ENCODE measurements at places on chromosomes 5 and 9.

- no peak for DNase-seq
These were observed 101.2 kb downstream of the BNC2 start for GRCh38 chr9:16769291-16769690.

GRCh38 chr5:77852514-77853352 lies 76.6 kb upstream of the TBCA start:
- DNase-seq: peak; percentile 51

- DNase-seq: no peak
These were observed 4.9 kb downstream of the GARNL3 start for GRCh38 chr9:127269449-127269848.

DNA sequence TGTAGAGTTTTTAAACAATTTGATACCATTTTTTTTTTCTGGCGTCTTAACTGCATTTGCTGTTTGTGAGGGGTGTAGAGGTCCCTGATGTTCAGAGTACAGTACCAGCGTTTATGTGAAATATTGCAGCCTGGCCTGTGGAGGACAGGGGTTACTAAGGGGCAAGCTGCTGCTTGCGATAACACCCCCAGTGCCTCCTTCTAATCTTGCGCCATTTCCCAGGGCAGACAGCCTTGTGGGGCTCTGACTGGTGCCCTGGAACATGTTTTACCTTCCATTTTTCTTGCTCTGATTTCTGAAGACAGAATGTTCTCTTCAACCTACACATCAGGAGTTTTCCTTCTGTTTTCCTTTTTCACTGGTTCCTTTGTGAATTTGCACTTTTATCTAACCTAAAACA lies 142.9 kb downstream of the DOCK8 start:
- no peak for DNase-seq

GRCh38 chr9:108521063-108521590 lies 334.7 kb downstream of the ACTL7B start:
- DNase-seq: no peak

GRCh38 chr9:4604678-4605095 lies 57.4 kb upstream of the PLPP6 start:
- no peak for DNase-seq

DNA sequence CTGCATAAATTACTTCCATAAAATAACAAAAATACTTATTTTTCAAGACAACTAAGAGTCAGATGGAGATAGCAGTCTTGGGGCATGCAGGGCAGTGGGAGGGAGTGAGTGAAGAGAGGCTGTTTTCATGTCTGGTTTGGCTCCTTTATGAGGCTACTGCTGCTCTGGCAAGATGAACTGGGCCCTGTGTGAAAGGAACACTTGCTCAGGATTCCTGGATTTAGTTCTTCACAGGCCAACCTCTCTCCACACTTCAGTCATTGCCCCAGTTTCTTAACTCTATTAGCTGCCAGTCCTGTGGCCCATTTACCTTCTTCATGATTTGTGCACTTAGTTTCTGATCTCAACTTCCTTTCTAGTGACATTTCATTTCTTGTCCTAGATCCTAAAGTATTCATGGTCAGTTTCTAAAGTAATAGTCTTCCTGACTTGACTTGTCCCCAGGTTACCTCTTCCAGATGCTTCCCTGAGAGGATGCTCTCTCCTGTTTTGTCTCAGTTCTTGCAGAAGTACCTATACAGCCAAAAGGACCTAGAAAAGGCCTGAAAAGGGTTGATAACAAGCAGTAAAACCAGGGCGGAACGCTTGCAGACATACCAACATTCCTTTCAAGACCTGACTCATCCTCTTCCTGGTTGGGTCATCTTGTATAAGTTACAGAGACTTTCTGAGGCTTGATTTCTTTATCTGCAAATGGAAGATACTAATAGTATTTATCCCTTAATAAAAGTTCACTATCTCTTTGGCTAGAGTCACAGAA lies 77.0 kb upstream of the ZFAND5 start:
- no peak for DNase-seq

GRCh38 chr9:73129941-73130685 lies 21.6 kb upstream of the ANXA1 start:
- DNase-seq: no peak

GRCh38 chr5:73354406-73354805 lies 94.2 kb downstream of the FOXD1 start:
- DNase-seq: no peak

All from nucleus accumbens (tissue), 56 donors.